Effector memory CD4-positive, alpha-beta T cell (primary cell): ENCODE measurements at places on chromosomes 5 and 9.

GRCh38 chr5:79183617-79184016, 52.3 kb upstream of the JMY start:
- DNase-seq, result no peak

GRCh38 chr9:94632737-94633136, 6.6 kb downstream of the FBP1 start:
- no peak for DNase-seq

GRCh38 chr9:105449081-105449480, 1.2 kb downstream of the FSD1L start:
- no peak for DNase-seq

- DNase-seq, result no peak
Measured at GRCh38 chr9:108156270-108156998, 666.9 kb upstream of the KLF4 start.

GRCh38 chr9:114641967-114642366, 15.6 kb downstream of the TEX53 start:
- DNase-seq, result no peak

- DNase-seq, result no peak
Measured at GRCh38 chr5:147690595-147690994, 91.9 kb downstream of the JAKMIP2 start.

DNA sequence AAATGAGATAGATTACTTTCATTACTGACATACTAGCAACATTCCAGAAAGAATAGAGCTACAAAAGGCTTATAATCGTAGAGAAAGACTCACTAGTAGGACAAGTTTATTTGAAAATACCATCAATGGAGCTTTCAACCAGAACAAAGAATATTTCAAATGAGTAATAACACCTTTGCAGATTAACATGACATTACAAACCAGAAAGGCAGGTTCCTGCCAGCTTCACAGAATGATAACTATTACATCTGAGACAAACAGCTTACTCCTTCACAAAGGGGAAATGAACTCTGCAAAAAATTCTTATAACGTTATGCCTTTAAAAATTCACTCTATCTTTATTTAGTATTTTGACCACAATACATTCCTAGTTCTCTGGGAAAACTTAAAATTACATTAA, 103.1 kb downstream of the EPB41L4A start:
- no peak for DNase-seq

- DNase-seq, result no peak
Measured at GRCh38 chr5:11427569-11427968, 476.7 kb downstream of the CTNND2 start.

DNA sequence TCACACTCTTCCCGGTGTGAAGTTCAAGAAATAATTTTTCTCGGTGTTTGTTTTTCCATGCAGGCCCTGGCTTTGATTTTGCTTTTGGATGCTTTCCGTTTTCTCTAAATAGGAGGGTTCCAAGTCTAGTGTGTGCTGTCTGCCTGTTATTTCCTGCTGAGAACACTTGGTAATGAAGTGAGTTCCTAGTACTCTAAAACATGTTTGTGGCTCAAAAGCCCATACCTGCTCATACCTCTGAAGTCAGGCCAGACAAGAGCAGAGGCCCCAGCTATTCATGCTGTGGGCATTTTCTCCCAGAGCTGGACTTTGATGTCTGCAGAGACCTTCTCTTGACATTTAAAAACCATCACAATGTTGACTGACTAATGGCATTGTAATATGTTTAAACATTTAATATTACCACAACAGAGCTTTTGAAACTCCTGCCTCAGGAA, 211.2 kb downstream of the GOLPH3 start:
- no peak for DNase-seq

GRCh38 chr9:91001146-91001611, 199.6 kb downstream of the SYK start:
- DNase-seq, result no peak

GRCh38 chr5:61678966-61679365, 346.9 kb downstream of the ZSWIM6 start:
- no peak for DNase-seq

DNA sequence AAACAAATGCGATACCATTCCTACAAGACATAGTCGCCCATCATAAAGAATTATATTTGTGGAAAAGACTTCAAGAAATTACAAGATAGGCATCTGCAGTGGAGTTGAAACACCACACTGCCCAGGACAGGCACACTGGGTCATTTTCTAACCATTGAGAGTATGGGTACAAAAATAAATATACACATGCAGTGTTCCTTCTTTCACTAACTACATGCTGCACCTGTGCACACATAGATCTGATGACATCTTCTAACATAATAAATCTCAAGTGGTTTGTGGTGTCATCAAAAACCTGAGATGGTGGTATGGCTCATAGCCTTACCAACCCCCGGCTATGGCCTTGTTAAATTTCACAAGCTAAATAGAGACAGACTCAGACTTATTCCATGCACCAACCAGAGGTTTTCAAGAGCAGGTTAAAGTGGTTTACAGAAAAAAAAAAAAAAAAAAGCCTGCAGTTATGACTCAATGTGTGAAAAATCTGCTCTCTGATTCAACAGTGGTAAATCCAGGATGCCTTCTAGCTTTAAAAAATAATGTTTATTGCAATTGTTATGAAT, 12.4 kb upstream of the NFIB start:
- DNase-seq, result no peak

DNA sequence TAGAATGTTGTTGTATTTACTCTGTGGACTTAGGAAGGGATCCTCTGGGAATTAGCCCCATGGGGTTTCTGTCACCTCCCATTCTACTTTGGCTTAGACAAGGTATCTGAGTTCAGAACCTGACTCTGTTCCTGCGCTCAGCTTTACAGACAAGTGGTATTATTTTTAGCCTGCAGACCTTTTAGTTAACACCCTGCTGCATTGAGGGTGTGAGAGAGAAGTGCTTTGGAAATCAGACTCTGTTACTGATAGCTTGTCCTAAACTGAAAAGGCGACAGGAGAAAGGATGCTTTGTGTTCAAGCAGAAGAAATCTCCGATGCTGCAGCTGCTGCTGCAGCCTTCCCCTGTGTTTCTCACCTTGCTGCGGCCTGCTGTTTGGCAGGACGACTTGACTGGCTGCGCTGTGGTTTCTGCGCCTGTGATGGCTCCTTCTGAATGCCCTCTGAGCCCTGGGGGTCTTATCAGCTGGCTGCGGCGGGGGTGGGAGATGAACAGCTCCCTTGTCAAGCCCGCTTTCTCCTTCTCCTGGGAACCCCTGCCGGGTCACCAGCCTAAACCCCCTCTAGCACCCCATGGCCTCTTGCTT, 61.9 kb downstream of the PGM5 start:
- no peak for DNase-seq

DNA sequence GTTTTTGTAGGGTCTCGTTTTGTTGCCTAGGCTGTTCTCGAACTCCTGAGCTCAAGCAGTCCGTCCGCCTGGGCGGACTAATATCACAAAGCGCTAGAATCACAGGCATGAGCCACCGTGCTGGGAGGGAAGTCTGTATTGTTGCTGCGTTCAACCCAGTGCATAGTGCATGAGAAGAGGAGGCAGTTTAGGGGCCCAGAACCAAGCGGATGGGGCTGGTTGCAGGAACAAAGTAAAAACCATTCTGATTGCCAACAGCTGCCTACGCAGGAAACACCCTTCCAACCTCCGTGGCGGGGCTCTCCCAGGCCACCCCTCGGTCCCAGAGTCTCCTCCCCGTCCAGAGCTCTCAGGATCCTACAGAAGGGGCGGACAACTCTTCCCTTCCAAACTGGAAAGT, 87.1 kb downstream of the ANXA2R start:
- DNase-seq, result no peak

GRCh38 chr5:138459311-138459933, 5.9 kb upstream of the EGR1 start:
- peak; percentile 70 for DNase-seq

- no peak for DNase-seq
Measured at GRCh38 chr9:113621980-113622379, 158.5 kb downstream of the RGS3 start.

GRCh38 chr5:54612711-54613110, 95.2 kb downstream of the SNX18 start:
- DNase-seq, result no peak

- no peak for DNase-seq
Measured at GRCh38 chr5:170300361-170301013, 2.9 kb upstream of the LCP2 start.

- DNase-seq, result no peak
Measured at GRCh38 chr5:28065656-28066055, 1027.3 kb upstream of the CDH9 start.

- no peak for DNase-seq
Measured at GRCh38 chr5:17238521-17239041, 21.1 kb downstream of the BASP1 start.

DNA sequence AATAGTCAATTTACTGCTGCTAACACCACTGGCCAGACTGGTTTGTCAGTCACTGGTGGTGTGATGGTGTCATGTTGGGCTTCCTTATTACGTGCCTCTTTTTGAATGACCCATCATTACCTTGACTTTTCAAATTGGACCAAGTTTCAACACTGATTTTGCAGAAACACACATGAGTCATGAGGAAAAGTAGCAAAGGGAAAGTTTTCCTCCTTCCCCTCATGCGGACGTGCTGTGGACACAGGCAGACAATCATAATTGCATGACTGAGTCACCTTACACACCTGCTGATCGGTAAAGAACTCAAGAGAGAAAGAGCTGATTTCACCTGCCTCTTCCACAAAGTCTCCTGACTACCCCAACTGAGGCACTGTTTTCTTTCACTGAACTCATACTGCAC, 324.5 kb downstream of the ARRDC3 start:
- no peak for DNase-seq

GRCh38 chr9:132627106-132627505, 42.7 kb downstream of the DDX31 start:
- DNase-seq, result no peak

- DNase-seq, result no peak
Measured at GRCh38 chr9:8653855-8654254, 854.3 kb upstream of the DMAC1 start.

- DNase-seq, result no peak
Measured at GRCh38 chr9:75378036-75378435, 289.7 kb downstream of the OSTF1 start.

GRCh38 chr9:101381833-101382342, 2.9 kb downstream of the BAAT start:
- DNase-seq, result no peak

DNA sequence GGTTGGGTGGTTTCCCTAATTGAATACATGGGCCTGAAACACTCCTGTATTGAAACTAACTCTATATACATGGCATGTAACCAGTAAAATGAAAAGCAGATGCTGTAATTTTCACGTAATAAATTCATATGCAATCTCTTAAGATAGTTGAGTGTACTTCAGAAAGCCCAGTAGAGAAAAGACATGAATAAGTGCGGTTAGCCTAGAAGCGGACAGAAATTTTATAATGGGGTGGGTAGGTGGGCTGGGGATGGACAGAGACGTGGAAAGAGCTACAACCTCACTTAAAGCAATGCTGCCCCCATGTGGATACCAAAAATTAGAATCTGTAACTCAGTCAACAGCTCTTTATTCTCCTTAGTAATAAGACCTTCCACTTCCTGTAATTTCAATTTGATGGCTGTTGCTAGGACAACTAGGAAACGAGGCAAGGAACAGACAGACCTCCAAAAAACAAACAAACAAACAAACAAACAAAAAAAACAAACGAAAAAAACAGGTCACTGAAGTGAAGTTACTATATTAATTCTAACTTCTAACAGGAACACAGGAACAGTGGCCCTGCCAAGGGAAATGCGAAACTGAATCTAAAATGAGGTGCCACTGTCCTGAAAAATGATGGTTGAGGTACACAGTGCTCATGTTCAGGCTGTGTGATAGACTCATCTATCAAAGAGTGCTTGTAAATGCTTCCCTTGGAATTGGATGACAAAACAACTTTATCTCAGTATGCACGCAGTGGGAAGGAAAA, 103.4 kb upstream of the GNA14 start:
- DNase-seq, result no peak

DNA sequence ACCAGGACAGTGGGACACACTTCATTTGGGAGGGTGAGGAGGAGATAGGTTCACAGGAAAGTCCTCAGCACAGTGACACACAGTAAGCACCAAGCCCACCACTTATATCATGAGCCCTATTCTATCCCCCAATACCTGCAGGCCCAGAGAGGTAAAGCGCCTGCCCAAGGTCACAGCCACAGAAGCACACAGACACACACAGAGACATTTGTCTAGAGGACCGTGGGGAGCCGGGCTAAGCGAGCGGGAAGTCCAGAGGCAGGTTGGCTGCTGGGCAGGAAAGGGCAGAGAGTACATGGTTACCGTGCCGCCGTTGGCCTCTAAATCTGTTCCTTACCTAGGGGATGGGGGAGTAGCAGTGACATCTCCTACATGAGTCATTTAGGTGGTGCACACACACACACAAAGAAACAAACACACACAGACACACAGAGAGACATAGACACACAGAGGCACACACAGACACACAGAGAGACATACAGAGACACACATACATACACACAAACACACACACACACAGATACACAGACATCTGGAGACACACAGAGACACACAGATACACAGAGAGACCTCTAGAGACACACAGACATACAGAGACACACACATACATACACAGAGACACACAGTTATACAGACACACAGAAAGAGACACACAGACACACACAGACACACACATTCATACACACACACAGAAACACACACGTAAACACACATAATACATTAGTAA, 15.9 kb upstream of the DUSP1 start:
- DNase-seq, result no peak

DNA sequence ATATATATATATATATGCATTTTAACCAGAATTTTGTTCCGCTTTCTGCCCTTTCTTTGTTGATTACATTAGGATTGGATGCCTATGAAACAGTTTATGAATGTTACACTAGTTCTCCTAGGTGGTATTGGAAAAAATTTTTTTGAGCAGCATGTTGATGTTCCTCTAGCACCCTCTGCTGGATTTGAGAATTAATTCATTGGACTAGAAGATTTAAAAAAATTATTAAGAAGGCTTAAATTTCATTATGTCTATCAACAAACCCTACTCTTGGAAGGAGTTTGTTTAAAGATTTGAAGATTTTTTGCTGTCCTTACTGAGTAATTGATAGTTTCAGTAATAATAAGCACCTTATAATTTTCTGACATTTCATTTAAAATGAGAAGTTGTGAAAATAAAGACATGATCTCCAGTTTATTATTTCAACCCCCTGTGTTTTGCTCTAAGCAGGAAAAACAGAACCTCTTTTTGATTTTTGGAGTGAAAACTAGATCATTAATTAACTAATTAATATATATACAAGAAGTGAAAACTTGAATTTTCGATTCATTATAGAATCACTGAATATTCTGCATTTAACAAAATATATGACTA, 89.6 kb downstream of the CCDC171 start:
- no peak for DNase-seq

GRCh38 chr9:87862536-87863268, 20.0 kb upstream of the SPATA31E1 start:
- no peak for DNase-seq

GRCh38 chr5:138974227-138975063, 99.3 kb upstream of the LRRTM2 start:
- DNase-seq, result no peak

DNA sequence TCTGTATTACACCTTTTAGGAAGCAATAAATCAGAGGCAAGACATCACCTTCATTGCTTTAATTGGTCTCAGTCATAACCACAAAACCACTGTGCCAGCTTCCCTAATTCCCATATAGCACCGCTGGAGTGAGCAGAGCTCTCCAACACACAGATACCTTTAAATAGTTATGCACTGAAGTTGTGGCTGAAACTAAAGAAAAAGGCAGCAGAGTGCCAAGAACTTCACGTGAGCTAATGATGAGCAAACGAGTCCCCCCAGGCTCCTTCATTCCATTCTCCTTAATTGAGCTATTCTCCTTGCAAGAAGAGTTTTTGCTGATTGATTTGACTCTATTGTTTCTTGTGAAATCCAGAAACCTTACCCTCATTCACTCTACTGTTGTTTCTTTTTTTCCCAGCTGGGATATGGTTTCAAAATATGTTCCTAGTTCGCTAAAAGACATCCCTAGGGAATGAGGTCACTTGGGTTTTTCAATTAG, 501.5 kb downstream of the SPATA31D1 start:
- no peak for DNase-seq
